Femur (tissue), 1 donor: ENCODE measurements at places on chromosomes 2 and 18.

DNA sequence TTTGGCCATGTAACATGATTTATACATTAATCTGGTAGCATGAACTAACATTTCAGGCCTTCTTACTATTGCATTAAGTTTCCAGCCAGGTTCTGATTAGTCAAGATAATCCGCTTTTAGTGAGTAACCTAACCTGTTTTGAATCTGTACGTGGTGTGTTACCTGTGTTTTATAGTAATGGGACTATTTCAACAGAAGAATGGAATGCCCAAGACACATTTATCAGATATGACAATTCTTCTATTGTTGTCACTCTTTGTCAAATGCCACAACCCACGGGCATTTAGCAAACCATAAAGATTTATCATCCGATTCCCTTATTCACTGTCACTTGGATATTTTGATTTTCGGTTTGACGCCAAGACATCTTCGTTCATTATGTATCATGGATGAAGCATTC, 117.9 kb downstream of the ETAA1 start:
- no peak for DNase-seq

- DNase-seq: no peak
Observed at GRCh38 chr18:25463726-25464125, 111.8 kb upstream of the ZNF521 start.

GRCh38 chr2:142973822-142974207, 96.4 kb downstream of the KYNU start:
- DNase-seq: no peak

DNA sequence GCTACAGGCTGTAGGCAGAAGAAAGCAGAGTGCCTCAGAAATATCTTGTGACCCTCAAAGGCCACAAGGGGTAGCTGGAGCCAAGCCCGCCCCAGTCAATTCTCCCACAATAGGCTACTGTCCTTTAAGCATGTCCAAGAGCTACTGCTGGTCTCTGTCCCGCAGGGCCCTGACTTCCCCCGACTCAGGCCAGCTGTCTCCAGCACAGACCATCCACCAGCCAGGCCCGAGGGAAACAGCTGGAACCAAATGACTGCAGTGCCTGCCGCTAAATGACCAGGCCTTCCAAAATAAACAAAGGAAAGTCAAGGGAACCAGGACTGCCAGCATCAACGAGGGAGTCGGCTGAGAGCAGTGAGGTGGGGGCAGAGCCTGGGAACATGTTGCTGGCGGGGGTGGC, 36.7 kb downstream of the MCFD2 start:
- peak; percentile 77 for DNase-seq

DNA sequence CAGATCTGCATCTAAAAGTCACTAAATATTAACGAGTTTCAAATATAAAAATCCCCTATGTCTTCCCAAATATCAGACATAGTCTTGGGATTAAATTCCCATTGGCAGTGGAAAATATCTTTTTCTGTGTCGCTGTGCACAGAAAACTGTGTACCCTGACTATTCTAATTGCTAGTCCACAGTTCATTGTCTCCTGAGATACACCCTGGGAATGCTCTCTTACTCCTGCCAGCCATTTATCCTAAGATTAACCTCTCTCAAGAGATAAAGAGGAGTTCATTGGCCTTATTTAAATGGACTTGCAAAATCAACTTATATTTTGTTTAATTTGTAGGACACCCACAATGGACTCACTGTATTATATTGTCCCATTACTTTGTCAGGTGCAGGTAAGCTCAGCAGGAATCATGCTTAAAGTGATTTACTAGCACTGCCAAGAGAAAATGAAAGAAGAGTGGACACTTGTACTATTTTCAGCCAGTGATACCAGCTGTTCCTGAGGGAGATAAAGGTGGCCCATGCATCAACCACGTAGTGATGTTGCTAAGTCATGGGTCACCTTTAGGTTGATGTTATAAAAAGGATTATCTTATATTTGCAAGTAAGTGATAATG, 553.8 kb downstream of the PIK3C3 start:
- DNase-seq: no peak

- DNase-seq: no peak
Observed at GRCh38 chr2:126876631-126877030, 22.1 kb upstream of the TEX51 start.

GRCh38 chr2:234869969-234870368, 81.8 kb upstream of the SH3BP4 start:
- DNase-seq: no peak

DNA sequence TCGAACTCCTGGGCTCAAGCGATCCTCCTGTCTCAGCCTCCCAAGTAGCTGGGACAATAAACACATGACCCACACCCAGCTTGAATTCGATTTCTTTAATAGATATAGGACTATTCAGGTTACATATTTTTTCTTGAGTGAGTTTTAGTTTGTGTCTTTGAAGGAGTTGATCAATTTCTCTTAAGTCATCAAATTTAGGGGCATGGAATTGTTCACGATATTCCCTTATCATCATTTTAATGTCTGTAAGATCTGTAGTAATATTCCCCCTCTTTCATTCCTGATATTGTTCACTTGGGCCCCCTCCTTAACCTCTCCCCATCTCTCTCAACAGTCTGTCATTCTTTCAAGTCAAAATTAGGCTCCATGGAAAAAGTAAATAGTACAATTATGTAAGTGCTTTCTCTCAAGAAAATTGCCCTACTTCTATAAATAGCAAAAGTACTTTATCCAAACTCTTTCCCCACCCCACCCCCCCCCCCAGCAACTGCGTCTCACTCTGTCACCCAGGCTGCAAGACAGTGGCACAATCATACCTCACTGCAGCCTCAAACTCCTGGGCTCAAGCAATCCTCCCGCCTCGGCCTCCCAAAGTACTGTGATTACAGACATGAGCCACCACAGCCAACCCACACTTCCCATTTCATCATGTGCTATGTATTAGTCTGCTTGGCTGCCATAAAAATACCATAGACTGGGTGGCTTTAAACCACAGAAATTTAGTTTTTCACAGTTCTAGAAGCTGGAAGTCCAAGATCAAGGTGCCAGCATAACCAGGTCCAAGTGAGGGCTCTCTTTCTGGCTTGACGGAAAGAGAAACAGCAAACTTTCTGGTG, 20.1 kb downstream of the WDR33 start:
- no peak for DNase-seq

DNA sequence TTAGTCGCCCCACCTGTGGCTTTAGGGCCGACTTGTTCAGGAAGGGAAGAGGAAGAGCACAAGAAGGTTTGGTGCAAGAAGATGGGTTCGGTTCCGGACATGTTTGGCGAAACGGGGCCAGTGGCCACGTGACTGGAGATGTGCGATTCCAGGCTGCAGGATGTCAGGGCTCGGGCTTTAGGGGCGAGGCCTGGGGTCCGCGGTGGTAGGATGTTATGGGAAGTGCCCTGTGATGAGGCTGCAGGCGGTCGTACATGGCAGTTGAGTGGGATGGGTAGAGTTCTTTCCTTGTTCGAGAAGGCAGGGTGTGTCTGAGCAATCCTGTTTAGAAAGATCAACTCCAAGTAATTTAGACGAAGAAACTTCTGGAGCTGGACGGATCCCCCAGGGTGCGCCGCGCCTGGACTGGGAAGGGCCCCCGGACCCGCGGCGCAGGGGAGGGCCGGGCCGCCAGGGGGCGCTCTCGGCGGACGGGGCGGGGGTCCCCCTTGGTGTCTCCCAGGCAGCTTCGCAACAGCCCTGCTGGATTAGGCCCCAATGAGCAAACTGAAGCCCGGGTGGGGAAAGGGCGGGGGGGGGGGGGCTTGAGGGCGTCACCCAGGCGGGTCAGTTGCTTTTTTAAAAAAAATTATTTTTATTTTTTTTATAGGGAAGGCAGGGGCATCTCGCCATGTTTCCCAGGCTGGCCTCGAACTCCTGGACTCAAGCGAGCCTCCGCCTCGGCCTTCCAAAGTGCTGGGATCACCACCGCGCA, 17.2 kb upstream of the SDC1 start:
- DNase-seq: no peak

DNA sequence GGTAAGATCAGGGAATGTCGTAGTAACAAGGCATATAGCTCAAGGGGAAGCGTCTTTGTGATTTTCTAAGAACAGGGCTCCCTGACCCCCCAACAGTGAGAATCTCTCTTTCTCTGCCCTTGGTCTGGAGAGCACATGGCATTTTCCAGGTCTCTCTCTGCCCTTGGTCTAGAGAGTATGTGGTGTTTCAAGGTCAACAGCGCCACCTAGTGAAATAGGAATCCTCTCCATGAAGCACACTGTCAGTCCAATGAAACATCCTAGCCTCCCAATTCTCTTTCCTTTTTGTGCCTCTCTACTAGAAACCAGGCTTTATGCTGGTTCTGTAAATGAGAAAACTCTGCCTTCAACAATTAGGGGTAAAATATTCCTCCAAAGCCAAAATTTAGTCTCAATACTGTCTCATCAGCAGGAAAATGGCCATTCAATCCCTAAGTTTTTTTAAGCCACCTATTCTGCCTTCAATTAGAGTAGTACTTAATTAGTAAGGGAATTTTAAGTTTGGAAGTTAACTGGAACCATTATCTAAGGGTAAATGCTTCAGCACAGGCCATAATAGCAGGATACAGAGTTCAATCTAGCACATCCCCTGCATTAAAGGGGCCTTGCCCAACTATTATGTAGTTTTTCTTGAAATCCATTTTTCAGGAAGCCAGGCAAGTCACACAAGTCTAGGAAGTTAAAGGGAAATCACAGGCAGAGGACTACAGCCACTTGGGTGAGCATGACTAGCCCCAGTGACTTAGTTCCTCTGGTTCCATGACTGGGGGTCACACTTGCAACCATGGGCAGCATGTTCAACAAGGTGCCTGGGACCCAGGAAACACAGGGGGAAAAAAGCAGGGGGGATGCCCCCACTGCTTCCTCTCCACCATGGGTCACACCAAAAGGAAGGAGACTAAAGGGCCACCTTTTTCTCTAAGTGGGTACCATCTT, 12.4 kb downstream of the DYM start:
- DNase-seq: no peak

DNA sequence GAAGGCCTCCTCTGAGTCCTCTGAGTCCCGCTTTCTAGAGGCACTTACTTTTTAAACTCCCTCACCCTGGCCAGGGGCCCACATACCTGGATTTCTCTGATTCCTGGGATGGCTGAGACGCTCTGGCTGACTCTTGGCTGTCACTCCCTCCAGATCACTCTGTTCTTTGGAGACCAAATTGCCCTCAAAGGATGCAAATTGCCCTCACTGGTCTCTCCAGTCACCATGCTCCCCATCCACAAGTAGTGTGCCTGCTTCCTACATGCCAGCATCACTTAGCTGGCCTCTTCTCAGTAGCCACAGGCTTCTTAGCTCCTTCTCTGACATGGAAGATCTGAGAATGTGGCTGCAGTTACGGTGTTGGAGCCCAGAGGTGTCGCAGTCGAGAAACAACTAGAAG, 41.3 kb upstream of the CCDC68 start:
- DNase-seq: no peak
